Thoracic aorta endothelial cell (primary cell): ENCODE measurements at places on chromosomes 5 and 9. TPM values are rescaled to one million over a fixed set of nuclear protein-coding genes. Genes with fewer than 3 reads are reported as not detected.

The PRSS3 gene
- 24.4 and 24.7 TPM in 2 replicates for total RNA-seq

The CCDC112 gene
- 13.1 and 18.6 TPM in 2 replicates for total RNA-seq

The ALDH1A1 gene
- total RNA-seq, result 57.0 and 116 TPM in 2 replicates

The F2RL1 gene
- total RNA-seq, result 21.8 and 78.1 TPM in 2 replicates

The FCN2 gene
- total RNA-seq, result not detected in 2 replicates

The SPINK7 gene
- not detected in 2 replicates for total RNA-seq

The TSLP gene
- total RNA-seq, result 0.53 and 0.93 TPM in 2 replicates

The PFN3 gene
- total RNA-seq, result not detected in 2 replicates

The BARHL1 gene
- total RNA-seq, result not detected in 2 replicates
